ENCODE measurements at places on chromosomes 7 and 10.

- DNase-seq: no peak
These were observed 966.2 kb downstream of the TYW1 start for GRCh38 chr7:67962863-67963262.

- no peak for DNase-seq
These were observed 9.7 kb downstream of the GDF2 start for GRCh38 chr10:47331954-47332353.

GRCh38 chr7:10860516-10860915, 113.2 kb upstream of the PHF14 start:
- DNase-seq: no peak

DNA sequence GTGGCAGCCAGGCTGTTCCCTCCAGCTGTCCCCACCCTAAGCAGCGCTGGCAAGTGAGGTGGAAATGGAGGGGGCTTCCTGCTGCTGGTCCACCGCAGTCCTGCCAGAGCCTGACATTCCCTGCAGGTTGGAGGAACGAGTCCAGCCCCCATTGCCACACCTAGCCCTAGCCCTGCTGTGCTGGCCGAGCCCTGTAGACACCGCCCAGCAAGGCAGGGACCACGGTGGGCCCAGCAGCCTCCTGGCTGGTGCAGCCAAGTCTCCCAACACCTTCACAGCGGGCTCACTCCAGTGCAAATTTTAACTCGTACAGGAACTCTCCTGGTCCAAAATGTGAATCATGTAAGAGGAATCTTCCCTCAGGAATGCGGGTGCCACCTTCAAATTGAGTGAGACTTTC, 116.3 kb downstream of the PAXIP1 start:
- DNase-seq: no peak

GRCh38 chr7:87000344-87000743, 59.1 kb downstream of the ELAPOR2 start:
- no peak for DNase-seq

GRCh38 chr10:51867956-51868355, 168.6 kb upstream of the CSTF2T start:
- DNase-seq: no peak

GRCh38 chr7:99558306-99559174, at the start of gene ZNF655:
Gene ZNF655, plus strand, starts transcription at chr7:99558642. Its CDS starts 1,918 bp downstream, at chr7:99560560.
- DNase-seq: peak; percentile 87

GRCh38 chr10:48464871-48465736, 139.8 kb downstream of the ARHGAP22 start:
- DNase-seq: peak; percentile 70

DNA sequence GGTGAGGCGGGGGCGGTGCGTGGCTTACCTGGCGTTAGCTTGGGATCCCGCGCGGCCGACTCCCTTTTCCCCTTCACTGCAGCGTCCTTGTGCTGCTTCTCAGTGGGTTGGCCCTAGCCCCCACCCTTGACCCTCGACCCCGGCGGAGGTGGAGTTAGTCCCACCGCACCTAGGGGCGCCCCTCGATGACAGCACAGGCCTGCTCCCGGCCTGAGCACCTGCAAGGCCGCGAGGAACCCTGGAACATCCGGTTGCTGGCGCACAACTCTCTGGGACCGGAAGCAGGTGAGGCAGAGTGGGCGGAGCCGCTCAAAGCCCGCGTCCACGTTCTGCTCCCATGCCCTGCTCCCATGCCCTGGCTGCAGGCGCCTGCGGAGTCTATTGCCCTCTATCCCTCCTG, 266.9 kb downstream of the USP6NL start:
- no peak for DNase-seq

GRCh38 chr10:109933984-109934565, 10.8 kb upstream of the XPNPEP1 start:
- no peak for DNase-seq

DNA sequence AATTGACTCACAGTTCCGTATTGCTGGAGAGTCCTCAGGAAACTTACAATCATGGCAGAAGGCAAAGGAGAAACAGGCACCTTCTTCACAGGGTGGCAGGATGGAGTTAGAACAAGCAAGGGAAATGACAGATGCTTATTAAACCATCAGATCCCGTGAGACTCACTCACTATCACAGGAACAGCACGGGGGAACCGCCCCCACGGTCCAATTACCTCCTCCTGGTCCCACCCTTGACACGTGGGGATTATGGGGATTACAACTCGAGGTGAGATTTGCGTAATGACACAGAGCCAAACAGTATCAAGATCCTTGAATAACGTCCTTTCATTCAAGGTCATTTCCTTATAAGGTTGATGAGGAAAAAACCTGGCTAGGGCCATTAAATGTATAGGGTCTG, 176.6 kb downstream of the TPK1 start:
- DNase-seq: no peak
